Stimulated activated CD4-positive, alpha-beta T cell treated with anti-CD3 and anti-CD28 coated beads, Interleukin-1b, Interleukin-23, amount 100 ng/mL, for 48 hours (primary cell): ENCODE measurements at places on chromosomes 16 and 17.

DNA sequence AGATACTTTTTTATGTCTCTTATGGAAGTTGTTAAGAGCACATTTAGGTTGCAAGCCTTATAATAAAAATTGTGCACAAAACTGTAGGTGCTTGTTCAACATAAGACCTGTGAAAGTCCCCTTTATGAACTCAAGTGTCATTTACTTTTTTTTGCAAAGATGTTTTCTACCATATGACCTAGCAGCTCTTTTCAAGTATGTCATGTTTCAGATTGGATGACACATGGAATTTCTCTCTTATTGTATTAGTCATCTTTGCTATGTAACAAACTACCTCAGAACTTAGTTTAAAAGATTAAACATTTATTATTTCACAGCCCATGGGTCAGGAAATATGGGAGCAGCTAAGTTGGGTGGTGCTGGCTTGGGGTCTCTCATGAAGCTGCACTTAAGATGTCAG is 57.9 kb downstream of the PHKB start:
- no peak for DNase-seq

- no peak for DNase-seq
Measured at GRCh38 chr17:55285340-55286301, 20.9 kb downstream of the HLF start.

DNA sequence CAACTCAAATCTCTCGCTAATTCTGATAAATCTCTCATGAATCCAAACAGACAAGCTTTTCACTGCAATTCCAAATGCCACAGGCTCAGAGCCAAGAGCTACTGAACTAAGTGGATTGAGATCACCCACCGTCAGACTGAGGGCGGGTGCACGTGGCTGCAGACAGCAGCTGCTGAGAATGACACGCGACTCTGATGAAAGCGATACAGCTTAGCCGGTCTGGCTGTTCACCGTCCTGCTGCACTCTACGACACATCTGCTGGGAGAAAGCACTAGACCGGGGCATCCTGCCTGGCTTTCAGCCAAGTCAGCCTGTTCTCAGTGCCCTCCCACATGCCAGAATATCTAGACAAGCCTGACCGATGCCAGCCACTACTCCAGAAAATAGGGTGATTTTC is 42.6 kb downstream of the KLHDC4 start:
- no peak for DNase-seq

GRCh38 chr16:81466356-81466980 is 21.9 kb downstream of the CMIP start:
- no peak for DNase-seq

- no peak for DNase-seq
Measured at GRCh38 chr16:85145188-85145587, 32.9 kb upstream of the CIBAR2 start.

DNA sequence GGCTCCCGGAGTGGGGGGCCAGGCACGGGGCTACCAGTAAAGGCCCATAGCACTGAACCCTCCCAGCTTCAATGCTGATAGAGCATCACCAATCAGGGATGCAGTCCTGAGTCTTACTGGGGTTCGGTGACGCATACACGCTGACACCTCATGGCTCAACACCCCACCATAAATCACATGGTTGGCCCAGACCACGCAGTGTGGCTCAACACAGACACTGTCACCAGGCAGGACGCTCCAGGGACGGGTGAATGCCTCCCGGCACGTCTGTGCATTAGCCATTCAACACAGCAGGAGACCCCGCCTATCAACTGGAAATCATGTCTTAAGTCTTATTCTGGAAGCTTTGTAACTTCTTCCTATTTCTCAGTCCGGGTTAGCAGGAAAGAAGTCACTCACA is 35.0 kb downstream of the NECAB2 start:
- no peak for DNase-seq

- no peak for DNase-seq
Measured at GRCh38 chr16:77043076-77043475, 147.9 kb upstream of the MON1B start.

DNA sequence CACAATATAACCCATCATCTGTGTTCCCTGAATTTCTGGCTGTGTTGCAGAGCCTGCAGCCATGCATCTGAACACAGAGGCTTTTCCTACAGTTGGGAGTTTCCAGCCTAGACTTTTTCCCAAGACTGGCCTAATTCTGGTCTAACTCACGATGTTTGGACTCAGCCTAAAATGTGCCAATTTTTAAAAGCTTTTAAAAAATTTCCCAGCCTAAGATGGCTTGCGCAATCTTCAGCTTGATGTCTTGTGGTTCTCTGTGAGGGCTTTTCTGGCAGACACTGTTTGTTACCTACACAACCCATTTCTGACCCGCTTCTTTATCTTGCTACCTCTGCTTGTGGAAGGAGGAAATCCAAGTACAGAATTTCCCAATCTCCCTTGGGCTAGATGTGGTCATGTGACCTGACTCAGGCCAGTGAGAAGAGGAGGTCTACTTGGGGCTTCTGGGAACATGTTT is 72.7 kb upstream of the GAS7 start:
- no peak for DNase-seq

DNA sequence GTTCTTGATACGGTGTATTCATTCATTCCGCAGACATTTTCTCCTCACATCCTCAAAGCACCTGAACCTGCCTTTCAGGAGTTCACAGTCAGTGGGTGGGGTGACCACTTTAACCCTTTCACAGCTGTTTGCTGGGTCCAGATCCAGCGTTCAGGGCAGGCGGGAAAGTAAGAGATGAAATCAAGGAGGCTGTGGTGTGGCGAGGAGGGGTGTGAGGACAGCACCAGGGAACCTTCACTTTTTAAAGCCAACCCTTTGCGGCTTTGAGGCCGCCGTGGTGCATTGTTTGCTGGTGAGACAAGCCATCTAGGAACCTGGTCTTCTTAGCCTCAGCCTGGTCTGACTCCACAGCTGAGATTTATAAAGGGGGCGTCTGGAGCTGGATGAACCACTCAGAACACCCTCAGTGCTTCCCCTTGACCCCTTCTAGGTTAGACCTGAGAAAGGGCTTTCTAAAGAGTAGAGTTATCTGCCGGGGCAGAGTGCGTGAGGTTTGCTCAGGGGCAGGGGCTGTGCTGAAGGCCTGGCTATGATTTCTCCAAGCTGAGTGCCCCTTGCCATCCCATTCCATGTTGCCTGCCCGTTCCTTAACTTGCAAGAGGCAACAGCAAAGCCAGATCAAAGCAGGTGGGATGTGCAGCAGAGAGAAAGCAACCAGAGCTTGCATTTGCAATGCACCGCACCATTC is 933 bp downstream of the CCR7 start:
- peak; percentile 51 for DNase-seq

GRCh38 chr16:68644296-68644695 is 814 bp upstream of the CDH3 start:
- no peak for DNase-seq
